ENCODE measurements at places on chromosomes 16 and 17.

DNA sequence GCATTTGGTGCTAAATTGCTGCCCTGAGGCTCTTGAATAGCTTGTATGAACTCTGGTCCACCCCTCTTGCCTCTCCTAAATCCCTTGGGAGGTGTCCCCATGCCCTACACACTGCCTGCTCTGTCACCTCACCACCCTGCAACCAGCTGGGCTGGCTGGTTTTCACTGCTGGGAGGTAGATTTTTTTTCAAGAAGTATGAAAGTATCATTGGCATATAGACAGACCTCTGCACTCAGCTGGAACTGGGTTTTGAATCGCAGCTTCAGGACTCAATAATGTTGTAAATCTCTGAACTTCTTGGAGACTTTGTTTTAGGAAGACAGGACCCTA lies 184.9 kb downstream of the MSI2 start:
- DNase-seq = no peak

DNA sequence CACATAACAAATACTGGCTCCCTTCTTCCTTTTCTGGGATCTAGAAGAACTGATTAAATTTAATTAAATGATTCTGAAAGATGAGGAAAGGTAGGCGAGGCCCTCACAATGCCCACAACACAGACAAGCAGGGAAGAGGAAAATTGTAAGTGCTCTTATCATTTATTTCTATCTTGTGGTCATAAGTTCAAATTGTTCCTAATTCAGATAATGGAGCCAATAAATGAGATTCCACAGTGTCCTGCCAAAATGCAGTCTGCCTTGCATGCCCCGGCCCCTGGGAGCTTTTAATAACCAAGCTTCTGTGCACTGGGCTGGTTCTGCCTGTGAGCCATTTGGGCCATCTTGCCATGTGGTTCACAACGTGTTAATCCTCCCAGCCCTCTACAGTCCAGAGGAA lies 97.0 kb downstream of the CMC2 start:
- DNase-seq = no peak

- DNase-seq = no peak
Measured at GRCh38 chr16:1610071-1610898, 1.6 kb downstream of the IFT140 start.

DNA sequence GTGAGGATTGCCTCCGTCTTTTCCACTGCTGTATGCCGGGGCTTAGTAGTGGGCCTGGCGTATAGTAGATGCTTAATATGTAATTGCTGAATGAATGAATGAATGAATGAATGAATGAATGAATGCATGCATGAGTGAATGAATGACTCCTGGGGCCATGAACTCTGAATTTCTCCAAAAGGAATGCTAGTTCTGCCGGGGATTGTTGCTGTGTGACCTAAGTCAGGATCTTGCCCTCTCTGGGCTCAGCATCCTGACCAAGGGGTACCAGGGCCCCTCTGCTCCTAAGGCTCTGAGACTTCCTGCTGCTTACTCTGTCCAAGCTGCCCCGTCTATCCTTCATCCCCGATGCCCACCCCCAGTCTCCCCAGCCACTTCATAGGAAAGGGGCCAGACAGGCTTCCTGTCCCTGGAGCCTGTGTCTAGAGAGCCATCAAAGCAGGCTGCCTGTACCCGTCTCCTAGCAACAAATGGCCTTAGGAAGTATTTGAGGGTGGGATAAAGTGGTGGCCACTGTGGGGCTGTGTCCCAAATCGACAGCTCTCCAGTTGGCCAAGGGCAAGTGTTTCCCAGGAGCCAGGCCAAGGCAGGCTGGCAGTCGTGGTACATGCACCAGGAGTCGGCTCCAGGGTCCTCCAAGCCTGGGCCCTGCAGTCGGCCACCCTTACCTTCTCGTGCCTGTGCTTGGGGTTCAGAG lies 11.6 kb upstream of the MPRIP start:
- no peak for DNase-seq
